HCT116 (cell line): ENCODE measurements at places on chromosomes 4 and X. TPM values are rescaled to one million over a fixed set of nuclear protein-coding genes. Genes with fewer than 3 reads are reported as not detected.
A peak's percentile ranks its signal among the peaks of the same experiment; 100 is the strongest.

GRCh38 chr4:67909905-67910584 lies 26.2 kb upstream of the TMPRSS11D start:
- DNase-seq = no peak

- DNase-seq = peak; percentile 64
Measured at GRCh38 chrX:80807992-80808735, 1.5 kb downstream of the BRWD3 start.

GRCh38 chr4:146154057-146154456 lies 21.5 kb upstream of the LSM6 start:
- no peak for DNase-seq

DNA sequence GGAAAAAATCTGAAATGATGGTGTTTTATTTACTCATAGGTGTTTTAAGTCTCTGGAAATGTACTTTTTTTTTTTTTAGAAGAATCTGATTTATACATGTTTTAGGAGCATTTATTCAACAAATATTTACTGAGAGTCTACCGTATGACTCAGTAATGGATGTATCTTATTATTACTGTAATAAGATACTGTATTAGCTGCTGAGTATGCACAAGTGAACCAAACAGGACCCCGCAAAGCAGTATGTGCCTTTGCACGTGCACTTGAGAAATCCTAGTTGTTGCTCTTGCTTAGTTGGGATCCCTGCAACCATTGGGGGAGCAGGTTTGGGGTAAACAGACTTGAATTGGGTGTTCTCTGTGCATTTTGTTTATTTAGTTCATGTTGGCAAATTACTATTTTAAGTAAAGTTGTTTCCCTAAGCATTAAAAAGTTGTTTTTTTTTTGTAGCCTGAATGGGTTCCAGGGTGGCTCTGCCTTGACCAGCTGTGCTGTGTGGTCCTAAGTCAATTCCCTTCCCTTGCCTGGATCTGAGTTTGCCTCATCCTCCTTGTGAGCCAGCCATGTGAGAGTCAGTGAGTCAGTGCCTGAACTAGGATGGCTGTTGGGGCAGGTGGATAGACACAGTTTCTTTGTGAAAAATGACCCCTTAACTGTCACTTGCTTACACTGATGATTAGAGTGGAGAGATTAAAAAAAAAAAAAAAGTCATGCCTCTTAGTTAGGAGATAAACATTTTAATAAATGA lies 27.7 kb downstream of the DCUN1D4 start:
- DNase-seq = no peak

DNA sequence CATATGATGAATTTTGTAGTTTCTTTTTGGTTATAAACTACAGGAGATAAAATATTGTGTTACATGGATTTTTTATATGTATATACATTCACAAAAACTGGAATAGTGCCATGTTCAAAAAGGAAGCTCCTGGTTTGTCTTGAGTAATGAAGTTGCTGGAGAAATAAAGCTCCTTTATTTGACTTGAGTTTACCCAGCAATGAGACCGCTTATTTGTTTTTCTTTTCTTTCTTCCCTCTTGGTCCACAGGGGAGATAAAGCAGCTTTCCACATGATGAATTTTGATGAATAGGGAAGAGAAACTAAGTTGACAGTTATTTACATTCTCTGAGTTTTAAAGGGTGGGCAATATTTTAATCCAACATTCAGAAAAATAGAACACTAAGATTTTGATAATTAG lies 176.5 kb downstream of the GPM6A start:
- no peak for DNase-seq

GRCh38 chr4:98544141-98544817 lies 114.1 kb downstream of the TSPAN5 start:
- no peak for DNase-seq

- no peak for DNase-seq
Measured at GRCh38 chr4:187128976-187129375, 405.3 kb upstream of the FAT1 start.

DNA sequence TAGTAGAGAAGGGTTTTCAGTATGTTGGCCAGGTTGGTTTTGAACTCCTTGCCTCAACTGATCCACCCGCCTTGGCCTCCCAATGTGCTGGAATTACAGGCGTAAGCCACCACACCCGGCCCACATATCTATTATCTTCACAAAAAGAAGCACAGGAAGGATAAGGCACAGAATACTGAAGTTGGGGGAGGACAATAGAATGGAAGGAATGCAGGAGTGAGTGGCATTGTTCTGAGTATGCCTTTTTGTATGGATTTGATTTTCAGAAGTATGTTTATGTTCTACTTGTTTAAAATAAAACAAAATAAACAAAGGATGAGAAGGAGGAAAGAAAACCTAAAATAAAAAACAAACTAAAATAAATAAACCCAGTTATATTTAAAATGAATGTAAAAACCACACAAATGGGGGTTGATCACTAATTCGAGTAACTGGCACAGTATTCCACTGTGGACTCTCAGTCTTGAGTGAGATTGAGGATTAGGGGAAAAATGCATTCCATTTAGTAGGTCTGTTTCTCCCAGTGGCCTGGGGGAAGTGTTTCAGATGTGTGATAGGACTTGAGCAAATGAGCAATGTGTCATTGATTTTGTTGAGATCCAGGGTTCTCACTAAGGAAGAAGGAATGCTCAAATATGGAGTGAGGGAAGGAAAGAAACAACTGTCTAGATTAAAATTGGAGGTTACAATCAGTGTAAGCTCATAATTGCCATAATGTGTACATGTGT lies 109.0 kb upstream of the C1QTNF7 start:
- no peak for DNase-seq

GRCh38 chr4:113784497-113785250 lies 23.1 kb upstream of the CAMK2D start:
- DNase-seq = peak; percentile 6

DNA sequence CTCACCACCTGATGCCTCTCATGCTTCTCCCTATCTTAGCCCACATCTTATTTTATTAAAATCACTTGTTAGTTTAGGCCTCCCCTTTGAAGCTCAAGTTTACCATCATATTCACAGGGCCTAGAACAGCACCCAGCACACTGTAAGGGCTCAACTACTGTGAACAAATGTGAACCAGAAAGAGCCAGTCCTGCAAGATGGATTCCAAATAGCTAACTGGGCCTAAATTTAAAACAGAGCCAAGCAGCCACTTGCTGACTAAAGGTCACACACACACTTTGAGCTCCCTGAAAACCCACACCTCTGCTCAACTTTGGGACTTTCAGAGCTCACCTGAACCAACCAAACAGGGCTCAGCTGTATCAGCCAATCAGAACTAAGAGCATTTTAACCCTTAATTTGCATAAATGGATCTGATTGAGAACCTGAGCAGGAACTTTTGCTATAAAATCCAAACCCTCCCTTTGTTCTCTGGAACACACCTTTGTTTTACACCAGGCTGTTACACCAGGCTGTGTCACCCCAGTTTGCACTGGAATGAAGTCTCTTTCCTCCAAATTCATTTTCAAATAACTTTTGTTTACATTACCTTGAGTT lies 62.1 kb upstream of the EXOC1L start:
- DNase-seq = no peak

- DNase-seq = no peak
Measured at GRCh38 chrX:31796624-31797023, 724.8 kb upstream of the FTHL17 start.

GRCh38 chr4:998096-998691 lies 5.0 kb upstream of the SLC26A1 start:
- DNase-seq = no peak

- peak; percentile 16 for DNase-seq
Measured at GRCh38 chr4:155371432-155372043, 5.2 kb downstream of the MAP9 start.

DNA sequence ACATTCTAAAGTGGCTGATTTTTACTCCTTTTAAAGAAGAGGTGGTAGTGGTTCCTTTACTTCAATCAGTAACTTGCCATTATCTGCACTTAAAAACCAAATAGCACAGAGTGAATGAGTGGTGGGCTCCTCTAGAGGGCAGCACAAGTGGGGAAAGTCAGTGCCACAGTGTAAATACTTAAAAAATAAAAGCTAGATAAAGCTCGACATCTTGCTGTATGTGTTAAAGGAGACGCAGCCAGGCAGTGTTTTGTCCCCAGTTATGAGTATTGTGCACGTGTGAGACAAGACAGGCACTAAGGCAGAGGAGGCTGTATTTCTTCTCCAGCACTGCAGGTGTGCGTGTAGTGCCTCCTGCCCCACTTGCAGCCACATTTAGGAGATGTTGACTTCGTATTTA lies 24.6 kb downstream of the NAP1L5 start:
- no peak for DNase-seq

- no peak for DNase-seq
Measured at GRCh38 chr4:23902222-23902804, 12.5 kb upstream of the PPARGC1A start.

- DNase-seq = no peak
Measured at GRCh38 chr4:140131675-140132229, 22.2 kb downstream of the MAML3 start.

GRCh38 chrX:111504941-111505340 lies 6.5 kb upstream of the SERTM2 start:
- no peak for DNase-seq

GRCh38 chrX:107729558-107730297 lies 45.9 kb downstream of the TSC22D3 start:
- DNase-seq = no peak

DNA sequence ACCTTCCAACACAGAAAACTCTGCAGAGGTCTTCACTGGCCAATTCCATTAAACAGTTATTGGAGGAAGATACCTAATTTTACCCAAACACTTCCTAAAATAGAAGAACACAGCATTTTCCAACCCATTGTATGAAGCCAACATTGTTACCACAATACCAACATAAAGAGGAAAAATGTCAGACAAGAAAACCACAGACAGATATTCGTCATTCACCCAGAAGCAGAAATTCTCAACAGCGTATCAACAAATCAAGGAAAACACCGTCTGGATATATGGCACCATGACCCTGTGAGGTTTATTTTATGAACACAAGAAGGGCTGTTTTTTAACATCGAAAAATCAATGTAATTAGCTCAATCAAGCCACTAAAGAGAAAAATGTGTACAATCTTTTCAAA lies 255.6 kb downstream of the ASMT start:
- DNase-seq = no peak

GRCh38 chrX:21374163-21374993 lies at the start of gene CNKSR2:
Gene CNKSR2, plus strand, starts transcription at chrX:21374418. Its CDS starts 480 bp downstream, at chrX:21374898.
- no peak for DNase-seq

- no peak for DNase-seq
Measured at GRCh38 chr4:86400216-86400615, 40.4 kb upstream of the MAPK10 start.

GRCh38 chr4:1767770-1768366 lies 25.2 kb upstream of the FGFR3 start:
- DNase-seq = no peak

- DNase-seq = no peak
Measured at GRCh38 chr4:10205223-10205622, 88.6 kb upstream of the WDR1 start.

- peak; percentile 57 for DNase-seq
Measured at GRCh38 chr4:95165926-95166524, 382.7 kb downstream of the UNC5C start.

DNA sequence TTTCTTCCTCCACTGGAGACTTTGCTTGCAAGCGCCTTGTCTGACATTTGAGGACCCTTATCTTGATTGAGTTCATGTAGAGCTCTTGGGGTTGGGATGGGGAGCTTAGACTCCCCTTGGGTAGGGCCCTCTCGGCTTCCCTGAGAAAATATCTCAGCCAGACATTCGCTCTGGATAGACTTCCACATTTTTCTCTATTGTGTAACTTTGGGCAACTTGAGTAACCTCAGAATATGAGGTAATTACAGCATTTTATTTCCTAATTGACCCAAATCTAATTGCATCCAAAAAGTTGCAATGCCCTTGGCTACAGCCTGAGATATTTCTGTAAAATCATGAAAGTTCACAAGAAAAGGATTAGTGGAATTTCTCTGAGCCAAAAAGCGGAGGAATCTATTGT lies 102.8 kb upstream of the MXRA5 start:
- DNase-seq = no peak

GRCh38 chr4:104915373-104915772 lies 231.3 kb upstream of the TET2 start:
- DNase-seq = no peak

GRCh38 chr4:27720010-27720766 lies 859.5 kb downstream of the STIM2 start:
- DNase-seq = no peak

DNA sequence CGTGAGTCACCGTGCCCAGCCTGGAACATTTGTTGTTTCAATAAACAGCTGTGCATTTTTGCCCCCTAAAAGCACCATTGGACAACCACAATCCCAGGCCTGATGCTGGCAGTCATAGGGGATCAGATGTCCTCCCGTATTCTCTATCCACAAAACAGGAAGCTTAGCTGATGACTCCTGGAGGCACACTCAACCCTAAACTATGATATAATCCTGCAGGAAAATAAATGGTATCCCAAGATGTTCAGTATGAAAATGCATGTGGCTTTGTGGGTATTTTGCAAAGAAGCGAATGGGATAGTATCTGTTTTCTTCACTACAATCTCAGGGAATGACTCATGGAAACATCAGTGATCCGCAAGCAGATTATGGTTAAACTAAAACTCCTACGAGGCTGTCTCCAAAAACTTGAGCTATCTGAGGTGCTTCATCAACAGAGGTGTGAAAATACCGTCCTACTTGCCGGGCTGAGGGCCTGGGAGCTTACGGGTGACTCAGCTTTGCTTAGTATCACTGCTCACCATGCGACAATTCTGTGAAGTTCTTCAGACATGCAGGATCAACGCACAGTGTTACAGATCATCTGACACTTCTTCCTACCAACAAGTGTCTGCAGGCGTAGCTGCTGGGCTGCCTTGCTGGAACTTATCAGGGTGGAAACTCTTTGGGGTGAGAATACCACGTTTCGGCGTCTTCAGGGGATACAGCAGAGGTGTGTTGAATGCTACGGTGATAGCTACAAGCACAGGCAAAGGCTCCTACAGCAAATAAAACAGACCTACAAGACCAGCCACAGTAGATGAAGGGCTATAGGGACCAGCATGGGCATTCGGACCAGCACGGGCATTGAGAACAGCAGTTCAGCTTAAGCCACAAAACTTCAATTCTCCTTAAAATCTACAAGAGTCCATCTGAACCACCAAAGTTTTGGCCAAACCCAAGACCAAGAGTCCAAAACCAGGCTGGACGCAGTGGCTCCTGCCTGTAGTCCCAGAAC lies 148.5 kb downstream of the DHRSX start:
- DNase-seq = no peak

- no peak for DNase-seq
Measured at GRCh38 chr4:99624141-99624719, 33.4 kb downstream of the C4orf54 start.

GPRIN3 gene
- total RNA-seq = 0.39 TPM

MAGED4B gene
- 0.52 TPM for total RNA-seq

TKTL2 gene
- not detected for total RNA-seq

HPSE gene
- 12.6 TPM for total RNA-seq

HAND2 gene
- total RNA-seq = not detected

CBR4 gene
- 32.3 TPM for total RNA-seq

MGARP gene
- 0.22 TPM for total RNA-seq

KLHL2 gene
- total RNA-seq = 24.6 TPM

ZFP92 gene
- not detected for total RNA-seq

MAGED4 gene
- total RNA-seq = not detected
